Germinal center (tissue), 1 donor: ENCODE measurements at places on chromosomes 6 and 20.

- DNase-seq = no peak
Observed at GRCh38 chr6:36426622-36427021, 16.0 kb downstream of the PXT1 start.

DNA sequence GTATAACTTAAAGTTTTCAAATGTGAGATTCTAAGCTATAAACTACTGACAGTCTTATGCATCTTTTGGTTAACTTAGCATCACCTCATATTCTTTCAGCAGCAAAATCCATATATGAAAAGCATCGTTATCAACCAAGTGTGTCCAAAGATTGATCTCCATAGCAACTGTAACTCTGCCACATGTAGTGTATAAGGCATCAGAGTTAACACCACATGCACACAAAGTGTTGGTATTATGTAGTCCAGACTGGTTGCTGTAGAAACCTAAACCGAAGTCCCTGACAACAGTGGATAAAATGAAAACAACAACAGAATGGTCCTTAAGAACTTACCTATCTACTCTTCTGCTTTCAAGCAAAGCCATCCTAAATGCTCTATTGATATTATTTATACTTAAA, 39.6 kb downstream of the PDSS2 start:
- no peak for DNase-seq

DNA sequence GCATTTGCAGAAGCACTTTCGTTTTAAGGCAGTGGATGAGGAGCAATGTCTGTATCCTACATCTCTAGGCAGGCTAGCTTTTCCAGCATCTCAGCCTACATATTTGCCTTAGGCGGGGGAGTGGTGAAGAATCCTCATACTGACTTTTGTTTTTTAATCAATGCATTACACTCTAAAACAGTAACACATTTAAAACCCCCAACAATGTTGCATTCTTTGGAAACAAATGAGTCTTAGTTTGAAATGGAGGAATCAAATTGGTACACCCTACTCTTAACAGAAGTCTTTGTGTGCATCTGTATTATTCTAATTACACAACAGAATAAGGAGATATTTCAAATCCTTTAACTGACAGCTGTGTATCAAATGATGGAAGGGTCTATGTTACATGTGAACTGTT, 9.0 kb downstream of the NKAIN2 start:
- DNase-seq = no peak

DNA sequence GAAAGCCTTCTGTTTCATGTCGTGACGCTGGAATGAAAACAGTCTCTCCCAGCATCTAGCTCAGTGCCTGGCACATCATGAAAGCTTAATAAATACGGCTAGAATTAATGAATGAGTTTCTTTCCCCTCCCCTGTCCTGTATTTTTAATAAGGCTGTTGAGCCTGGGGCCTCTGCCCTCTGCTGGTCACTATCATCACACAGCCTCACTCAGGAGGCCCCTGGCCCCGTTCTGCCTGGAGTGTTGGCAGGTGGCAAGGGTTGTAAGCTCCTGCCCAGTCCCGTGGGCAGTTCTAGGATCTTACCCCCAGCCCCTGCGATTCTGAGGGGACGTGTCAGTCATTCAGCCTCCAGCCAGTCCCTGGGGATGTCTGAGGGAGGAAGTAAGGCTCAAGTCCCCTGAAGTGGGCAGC, 41.4 kb downstream of the PHACTR3 start:
- no peak for DNase-seq

DNA sequence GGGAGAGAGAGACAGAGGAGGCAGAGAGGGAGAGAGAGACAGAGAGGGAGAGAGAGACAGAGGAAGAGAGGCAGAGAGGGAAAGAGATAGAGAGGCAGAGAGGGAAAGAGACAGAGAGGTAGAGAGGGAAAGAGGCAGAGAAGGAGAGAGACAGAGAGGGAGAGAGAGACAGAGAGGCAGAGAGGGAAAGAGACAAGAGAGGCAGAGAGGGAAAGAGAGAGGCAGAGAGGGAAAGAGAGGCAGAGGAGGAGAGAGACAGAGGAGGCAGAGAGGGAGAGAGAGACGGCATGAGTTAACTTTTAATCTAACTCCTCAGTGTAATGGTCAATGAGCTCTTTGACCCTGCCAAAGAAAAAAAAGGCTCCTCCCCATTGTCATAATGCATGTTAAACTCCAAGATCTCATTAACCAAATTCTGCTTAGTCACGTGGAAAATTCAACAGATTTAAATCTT, 7.1 kb downstream of the ELOVL2 start:
- no peak for DNase-seq

DNA sequence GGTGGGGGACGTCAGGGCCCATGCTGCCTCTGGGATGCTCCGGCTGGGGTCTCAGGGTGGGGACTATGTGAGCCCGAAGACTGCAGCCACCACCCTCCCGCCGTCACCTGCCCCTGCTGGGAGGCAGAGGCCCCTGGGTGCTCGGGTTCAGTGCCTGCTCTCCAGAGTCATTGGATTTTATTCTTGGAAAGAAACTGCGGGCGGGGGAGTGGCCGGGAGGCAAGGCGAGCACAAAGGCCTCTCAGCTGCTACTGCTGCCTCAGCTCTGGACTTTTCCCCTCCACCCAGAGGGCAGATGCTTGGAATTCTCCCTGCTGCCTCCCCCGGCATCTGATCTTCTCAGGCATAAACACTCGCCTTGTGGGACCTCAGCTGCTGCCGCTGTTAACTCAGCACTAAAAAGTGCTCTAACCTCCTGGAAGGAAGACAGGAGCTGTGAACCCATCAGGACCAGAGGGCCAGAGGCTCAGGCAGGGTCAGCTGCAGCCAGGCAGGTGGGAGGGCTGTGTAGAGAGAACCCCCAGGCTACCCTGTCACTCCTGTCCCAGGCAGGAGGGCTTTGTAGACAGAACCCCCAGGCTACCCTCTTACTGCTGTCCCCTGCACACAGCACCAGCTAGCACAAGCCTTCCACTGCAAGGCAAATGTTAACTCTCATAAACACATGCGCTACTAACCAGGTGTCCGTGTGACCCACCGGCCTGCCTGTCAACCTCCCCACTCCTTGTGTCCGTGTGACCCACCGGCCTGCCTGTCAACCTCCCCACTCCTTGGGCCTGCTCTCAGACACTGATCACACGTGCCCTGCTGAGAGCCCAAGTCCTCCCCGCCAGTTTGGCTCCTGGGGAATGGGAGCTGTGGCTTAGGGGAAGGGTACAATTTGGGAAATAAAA, 9.4 kb upstream of the FRMD1 start:
- no peak for DNase-seq

GRCh38 chr6:34152806-34153520, 7.1 kb upstream of the GRM4 start:
- DNase-seq = no peak
